ENCODE measurements at places on chromosomes 3 and 15. TPM values are rescaled to one million over a fixed set of nuclear protein-coding genes. Genes with fewer than 3 reads are reported as not detected.

DYNLT2B gene
- total RNA-seq, result 6.9 TPM

BSN gene
- 0.44 TPM for total RNA-seq

CLDN18 gene
- not detected for total RNA-seq

HTD2 gene
- total RNA-seq, result 13.3 TPM

NR2E3 gene
- total RNA-seq, result not detected

ACTRT3 gene
- 2.7 TPM for total RNA-seq

CAMP gene
- not detected for total RNA-seq

HTR3E gene
- not detected for total RNA-seq

FBLN2 gene
- total RNA-seq, result 188 TPM

SNTN gene
- not detected for total RNA-seq

TERC gene
- total RNA-seq, result 110 TPM

TTC21A gene
- 11.5 TPM for total RNA-seq

CADPS gene
- 16.7 TPM for total RNA-seq

IQCF2 gene
- not detected for total RNA-seq

MB21D2 gene
- total RNA-seq, result 6.3 TPM

STAB1 gene
- total RNA-seq, result 258 TPM

SPINK8 gene
- total RNA-seq, result not detected

ARHGAP31 gene
- 44.8 TPM for total RNA-seq

LEKR1 gene
- total RNA-seq, result 3.7 TPM

ARNT2 gene
- total RNA-seq, result 6.1 TPM

RNF7 gene
- total RNA-seq, result 65.7 TPM

IL17RE gene
- total RNA-seq, result 0.59 TPM

SLC6A11 gene
- not detected for total RNA-seq

RTP3 gene
- total RNA-seq, result not detected

WDR49 gene
- 2.9 TPM for total RNA-seq

GATM gene
- 334 TPM for total RNA-seq

CCR9 gene
- total RNA-seq, result not detected

CKMT1A gene
- total RNA-seq, result not detected

NDUFB4 gene
- 44.1 TPM for total RNA-seq

RARRES1 gene
- total RNA-seq, result 1,032 TPM

CTNNB1 gene
- 542 TPM for total RNA-seq

USP50 gene
- 2.2 TPM for total RNA-seq

CCDC191 gene
- total RNA-seq, result 12.2 TPM

AMT gene
- total RNA-seq, result 10.7 TPM

STRIT1 gene
- total RNA-seq, result not detected

TRPM1 gene
- not detected for total RNA-seq

Data from tibial nerve (tissue), 4 donors.